WTC11 (cell line): ENCODE measurements at places on chromosomes 2 and 18.

DNA sequence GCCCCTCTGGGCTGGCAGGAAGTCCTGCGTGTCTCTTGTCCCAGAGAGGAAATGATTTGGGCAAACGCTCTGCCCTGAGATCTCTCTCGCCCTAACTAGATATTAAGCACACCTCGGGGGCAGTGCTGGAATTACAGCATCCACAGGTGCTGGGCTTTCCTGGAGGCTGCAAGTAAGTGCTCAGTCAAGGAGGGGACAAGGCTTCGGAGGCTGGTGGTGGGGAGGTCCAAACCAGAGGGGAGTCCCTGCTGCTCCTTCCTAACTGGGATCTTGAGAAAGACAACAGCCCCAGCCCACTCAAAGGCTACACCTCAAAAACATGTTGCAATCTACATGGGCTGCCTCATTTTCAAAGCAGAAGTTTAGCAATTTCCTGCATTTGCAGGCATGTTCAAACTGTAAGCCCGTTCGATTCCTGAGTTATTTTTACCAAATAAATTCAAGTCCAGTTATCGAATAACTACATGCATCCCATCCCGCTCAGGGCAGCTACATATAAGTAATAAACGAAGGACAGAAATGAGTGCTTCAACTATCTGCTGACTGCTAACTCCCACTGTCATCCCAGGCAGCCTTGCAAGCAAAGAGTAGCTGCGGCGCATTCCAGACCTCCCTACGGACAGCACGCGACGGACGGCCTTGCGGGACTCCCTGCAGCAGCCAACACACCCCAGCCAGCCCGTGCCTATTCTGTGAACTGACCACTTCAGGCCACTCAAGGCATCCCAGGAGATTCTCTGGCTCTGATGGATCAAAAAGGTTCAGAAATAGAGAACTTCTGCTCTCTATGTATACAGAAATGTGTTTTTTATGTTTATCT lies 27.5 kb downstream of the ZNF516 start:
- DNase-seq, result no peak

- DNase-seq, result no peak
These were observed 76.1 kb upstream of the DNMT3A start for GRCh38 chr2:25417715-25418369.

DNA sequence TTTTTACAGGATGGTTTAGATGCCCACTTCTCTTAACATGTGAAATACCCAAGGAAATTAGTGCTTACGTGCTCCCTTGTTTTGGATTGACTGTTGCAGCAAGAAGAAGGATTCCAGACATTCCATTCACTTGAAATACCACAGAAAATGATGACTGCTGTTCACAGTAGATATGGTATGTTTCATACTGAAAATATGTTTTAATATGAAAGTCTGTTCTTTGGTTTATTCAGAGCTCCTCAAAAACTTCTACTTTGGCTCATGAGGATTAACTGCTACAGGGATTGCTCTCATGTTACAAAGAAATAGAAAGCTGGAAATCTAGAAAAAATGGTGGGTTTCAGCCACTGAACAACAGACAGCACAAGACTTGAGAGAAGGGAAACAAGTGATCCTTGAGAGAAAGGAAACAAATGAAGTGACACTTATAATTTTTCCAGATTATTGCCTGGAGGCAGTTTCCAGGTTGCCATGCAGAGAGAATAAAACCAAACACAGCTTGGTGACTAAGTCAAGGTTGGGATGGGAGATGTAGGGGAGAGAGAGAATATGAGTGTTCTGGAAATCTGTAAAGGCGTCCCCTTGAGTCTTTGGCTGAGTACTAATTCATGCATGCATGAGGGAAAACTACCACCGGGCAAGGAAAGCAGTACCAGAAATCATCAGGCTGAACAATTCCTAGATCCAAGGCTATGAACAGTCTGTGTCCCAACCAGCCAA lies 348.1 kb downstream of the CLIP4 start:
- no peak for DNase-seq

GRCh38 chr2:15772681-15773080 lies 167.7 kb upstream of the MYCN start:
- DNase-seq, result no peak

DNA sequence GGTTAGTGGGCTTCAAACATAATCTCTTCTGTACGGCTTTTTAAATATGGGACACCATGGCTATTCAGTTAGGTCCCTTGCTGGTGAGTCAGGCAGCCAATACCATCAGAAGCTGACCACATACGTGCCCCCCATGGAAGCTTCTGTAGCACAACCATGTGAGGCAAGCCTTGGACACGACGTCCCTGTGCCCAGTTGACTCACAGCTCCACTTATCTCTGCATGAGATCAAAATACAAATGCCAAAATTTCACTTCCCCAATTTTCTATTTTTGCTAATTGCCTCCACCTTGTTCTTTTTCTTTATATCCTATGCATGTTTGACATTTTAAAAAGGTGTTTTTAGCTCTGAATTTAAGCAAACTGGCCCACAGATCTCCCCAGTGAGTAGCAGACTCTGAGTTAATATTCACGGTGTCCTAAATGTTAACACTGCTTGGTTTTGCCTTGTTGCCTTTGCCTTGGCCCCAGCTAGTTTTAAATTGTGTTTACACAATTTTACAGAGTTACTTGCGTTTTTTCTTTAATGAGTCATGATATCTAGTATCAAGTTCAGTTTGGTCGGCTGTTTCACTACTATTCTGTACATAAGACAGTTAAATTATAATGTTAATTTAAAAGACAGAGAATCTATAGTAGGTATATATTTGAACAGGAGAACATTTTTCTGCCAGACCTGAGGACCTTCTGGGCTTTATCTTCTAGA lies 77.5 kb downstream of the CDCA7 start:
- no peak for DNase-seq

DNA sequence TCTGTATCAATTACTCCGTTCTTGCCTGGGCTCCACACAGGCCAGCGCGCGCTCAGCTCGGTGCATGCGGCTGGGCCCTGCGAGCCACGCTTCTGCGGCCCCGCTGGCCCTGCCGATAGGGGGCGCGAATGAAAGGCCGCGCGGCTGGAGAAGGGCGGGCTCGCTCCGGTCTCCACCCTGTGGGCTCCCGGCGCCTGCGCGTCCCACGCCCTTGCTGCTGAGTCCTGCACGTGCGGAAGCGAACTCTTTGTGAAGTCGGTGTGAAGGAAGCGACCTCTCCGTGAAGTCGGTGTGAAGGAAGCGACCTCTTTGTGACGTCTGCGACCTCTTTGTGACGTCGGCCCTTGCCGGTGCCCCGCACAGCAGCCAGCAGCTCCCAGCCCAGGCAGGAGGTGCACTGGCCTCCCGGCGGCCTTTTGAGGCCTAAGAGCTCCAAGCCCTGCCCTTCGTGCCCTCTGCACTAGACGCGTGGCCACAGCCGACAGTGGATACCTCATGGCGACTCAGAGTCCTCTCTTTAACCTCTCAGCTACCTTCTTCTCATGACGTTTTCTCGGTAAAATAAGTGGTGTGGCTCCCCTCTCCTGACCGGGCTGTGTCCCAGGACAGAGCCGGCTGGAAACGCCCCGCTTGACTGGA lies 391.9 kb upstream of the RAB6C start:
- peak; percentile 82 for DNase-seq
